ENCODE measurements at places on chromosomes 12 and 14. TPM values are rescaled to one million over a fixed set of nuclear protein-coding genes. Genes with fewer than 3 reads are reported as not detected.

Gene ZDHHC22
- not detected for total RNA-seq

Gene DIO2
- 0.29 TPM for total RNA-seq

Gene CCDC91
- 36.2 TPM for total RNA-seq

Gene PAN2
- 19.2 TPM for total RNA-seq

Gene WIF1
- total RNA-seq, result not detected

Gene SPIC
- total RNA-seq, result not detected

Gene MMP19
- total RNA-seq, result 14.7 TPM

Measured in osteoblast (primary cell).